ENCODE measurements at places on chromosomes 5 and 9.

- no peak for DNase-seq
These were observed at the start of gene FOXE1 for GRCh38 chr9:97853056-97853843. Gene FOXE1 (plus strand): TSS chr9:97853226. CDS start chr9:97853915, 689 bp downstream.

GRCh38 chr5:165139721-165140120 is 1634.3 kb downstream of the MAT2B start:
- DNase-seq, result no peak

- DNase-seq, result peak; percentile 70
These were observed 197.2 kb downstream of the NXNL2 start for GRCh38 chr9:88732128-88732527.

GRCh38 chr5:16712178-16712577 is 95.4 kb upstream of the RETREG1 start:
- no peak for DNase-seq

DNA sequence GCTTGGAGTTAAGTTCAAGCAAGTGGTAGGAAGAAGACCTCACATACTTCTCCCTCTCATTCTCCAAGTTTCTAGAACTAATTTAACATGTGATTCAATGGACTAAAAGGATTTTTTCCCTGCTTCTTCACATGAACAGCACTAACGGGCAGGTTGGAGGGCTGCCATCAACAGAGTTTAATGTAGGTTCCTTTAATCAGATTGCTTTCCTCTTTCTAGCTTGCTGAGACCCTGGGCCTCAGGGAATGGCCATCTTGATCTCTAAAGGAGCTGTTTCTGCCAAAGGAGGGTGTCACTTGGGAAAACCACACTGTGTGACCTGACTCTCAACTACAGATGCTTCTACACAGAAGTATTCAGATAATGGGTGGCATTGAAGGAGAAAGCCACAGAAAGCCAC is 223.3 kb downstream of the PIK3R1 start:
- DNase-seq, result no peak

GRCh38 chr9:85137696-85138095 is 468.2 kb downstream of the NTRK2 start:
- no peak for DNase-seq

- DNase-seq, result peak; percentile 77
These were observed 10.9 kb downstream of the CXXC5 start for GRCh38 chr5:139658928-139659667.

- DNase-seq, result no peak
These were observed 30.1 kb upstream of the SNX24 start for GRCh38 chr5:122815218-122815767.

DNA sequence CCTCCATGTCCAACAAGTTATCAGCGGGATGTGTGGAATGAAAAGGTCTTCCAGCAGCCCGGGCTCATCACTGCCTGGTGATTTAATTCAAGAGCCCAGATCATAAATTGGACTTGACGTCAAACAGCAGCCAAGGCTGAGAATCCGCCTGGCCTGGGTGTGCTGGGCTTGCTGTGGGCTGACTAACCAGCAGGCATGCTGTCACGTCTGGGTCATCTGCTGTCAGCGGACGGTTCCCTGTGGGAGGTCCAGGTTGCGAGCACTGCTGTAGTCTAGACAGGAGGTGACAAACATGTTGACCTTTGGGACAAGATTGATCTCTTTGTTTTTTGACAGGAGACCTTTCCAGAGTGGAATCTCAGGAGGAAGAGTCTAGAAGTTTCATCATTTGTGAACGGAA is 289.7 kb downstream of the OSTF1 start:
- no peak for DNase-seq

DNA sequence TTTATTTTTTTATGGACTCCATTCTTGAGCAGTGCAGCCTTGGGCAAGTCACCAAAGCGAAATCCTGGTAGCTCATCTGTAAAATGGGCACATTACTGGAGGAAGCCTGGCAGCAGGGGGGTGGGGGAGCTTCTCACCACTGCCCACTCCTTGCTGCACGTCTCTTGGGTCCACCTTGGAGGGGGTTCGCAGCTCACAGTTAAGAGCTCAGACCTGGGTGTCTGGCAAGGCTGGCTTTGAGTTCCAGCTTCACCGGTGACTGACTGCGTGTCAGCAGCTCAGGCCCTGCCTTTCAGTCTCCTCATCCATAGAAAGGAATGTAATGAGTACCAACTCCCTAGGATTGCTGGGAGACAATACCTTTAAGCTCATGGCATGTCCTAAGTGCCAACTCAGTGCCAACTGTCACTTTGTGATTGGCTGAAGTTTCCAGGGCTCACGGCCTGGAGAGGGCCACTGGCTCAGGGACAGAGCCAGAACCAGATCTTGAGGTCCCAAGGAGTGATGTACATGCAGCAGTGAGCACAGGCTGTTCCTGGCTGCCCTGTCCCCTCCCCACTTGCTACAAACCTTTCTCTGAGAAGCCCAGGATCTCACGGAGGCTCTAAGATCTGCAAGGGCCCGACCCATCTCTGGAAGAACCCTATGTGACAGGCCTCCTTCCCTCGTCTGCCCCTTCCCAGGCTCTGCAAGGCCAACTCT is 72.9 kb downstream of the C9orf50 start:
- DNase-seq, result no peak

- peak; percentile 76 for DNase-seq
These were observed 36.5 kb downstream of the CFAP95 start for GRCh38 chr9:69857131-69857530.

GRCh38 chr9:76521244-76521681 is 62.3 kb downstream of the GCNT1 start:
- DNase-seq, result no peak

GRCh38 chr5:180208435-180209081 is 453 bp downstream of the RASGEF1C start:
- DNase-seq, result no peak

GRCh38 chr9:75176037-75176436 is 87.7 kb downstream of the OSTF1 start:
- DNase-seq, result no peak

DNA sequence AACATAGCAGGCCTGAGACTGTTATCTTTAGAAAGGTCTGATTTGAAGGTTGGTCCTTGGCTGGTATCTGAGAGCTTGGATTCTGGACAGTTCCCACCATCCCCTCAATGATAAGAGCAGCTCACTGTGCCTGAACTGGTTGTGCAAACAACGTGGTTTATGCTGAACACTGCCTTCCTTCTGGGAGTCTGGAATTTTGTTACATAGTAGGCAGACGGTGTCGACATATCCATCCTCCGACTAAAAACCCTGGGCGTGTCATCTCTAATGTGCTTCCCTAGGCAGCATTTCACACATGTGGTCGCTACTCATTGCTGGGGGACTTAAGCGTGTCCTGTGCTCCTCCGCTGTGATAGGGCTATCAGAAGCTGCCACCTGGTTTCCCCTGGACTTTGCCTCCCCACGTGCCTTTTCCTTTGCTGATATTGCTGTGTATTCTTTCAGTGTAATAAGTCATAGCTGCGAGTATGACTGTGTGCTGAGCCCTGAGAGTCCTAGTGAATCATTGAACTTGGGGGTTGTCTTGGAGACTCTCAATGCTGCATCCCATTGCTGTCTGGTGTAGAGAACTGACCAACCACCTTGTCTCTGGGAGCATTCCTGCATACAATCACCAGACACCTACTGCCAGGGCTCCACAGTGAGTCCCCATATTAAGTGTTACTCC is 119.1 kb upstream of the TBC1D2 start:
- DNase-seq, result peak; percentile 96

- no peak for DNase-seq
These were observed 305.4 kb upstream of the KIF2A start for GRCh38 chr5:62000646-62001045.

- DNase-seq, result no peak
These were observed 1.8 kb upstream of the PAXX start for GRCh38 chr9:136990242-136990911.

DNA sequence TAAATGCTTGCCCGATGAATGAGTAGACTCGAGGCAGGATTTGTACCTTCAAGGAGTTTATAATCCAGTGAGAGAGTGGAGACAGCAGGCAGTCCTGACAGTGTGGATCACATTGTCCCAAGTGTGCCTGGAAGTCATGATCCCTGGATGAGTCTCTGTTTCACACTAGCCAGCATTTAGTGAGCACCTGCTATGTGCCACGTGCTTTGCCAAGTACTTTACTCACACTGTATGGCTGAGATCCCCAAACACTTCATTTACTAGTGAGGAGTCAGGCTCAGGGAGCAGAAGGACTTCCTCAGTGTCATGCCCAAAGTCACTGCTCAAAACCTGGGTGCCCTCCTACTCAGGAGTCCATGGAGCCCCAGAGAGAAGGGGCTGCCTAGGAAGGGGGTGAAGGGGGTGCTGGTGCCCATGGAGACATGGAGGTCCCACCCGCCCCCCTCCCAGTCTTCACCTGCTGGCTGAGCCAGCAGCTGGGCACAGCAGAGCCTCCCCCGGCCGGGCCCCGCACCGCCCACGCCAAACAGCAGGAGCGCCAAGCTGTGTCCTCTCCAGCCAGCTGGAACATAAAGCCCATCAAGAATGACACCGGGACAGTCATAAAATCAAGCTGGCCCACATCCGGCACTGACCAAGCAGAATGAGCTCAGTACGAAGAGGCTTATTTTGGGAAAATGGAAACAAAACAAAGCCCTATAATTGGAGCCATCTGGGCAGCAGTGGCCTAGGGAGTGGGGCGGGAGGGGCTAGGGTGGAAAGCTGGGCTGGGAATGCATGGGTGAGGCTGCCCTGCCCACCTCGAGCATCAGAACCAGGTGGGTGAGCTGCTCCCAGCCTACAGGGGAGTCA is 10.6 kb downstream of the LAMC3 start:
- DNase-seq, result no peak

GRCh38 chr5:107153283-107153682 is 517.5 kb downstream of the EFNA5 start:
- DNase-seq, result no peak

- no peak for DNase-seq
These were observed 68.4 kb downstream of the PDZD2 start for GRCh38 chr5:31707329-31707728.

GRCh38 chr5:64834037-64834436 is 65.3 kb downstream of the CWC27 start:
- peak; percentile 44 for DNase-seq

GRCh38 chr5:173568128-173568527 is 48.3 kb downstream of the BOD1 start:
- DNase-seq, result no peak

- no peak for DNase-seq
These were observed 61.8 kb downstream of the ELAVL2 start for GRCh38 chr9:23764219-23764618.

DNA sequence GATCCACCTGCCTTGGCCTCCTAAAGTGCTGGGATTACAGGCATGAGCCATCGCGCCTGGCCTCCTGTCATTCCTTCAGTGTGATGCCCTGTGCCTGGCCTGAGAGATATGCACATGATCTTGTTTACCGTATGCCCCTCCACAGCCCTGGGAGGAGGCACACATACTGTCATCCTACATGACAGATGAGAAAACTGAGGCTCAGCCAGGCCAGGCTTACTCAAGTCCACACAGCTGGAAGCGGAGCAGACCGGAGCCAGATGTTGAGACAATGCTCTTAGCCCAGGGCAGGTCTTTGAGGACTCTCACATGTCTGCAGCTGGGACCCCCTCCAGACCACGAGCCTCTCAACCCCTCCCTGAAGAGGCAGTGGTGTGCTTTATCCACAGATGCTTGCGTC is 38.7 kb upstream of the SH3PXD2B start:
- DNase-seq, result no peak

- no peak for DNase-seq
These were observed 837 bp downstream of the PCDHB2 start for GRCh38 chr5:141095263-141095641.

GRCh38 chr5:73274881-73275663 is 102.1 kb downstream of the TMEM174 start:
- peak; percentile 13 for DNase-seq

DNA sequence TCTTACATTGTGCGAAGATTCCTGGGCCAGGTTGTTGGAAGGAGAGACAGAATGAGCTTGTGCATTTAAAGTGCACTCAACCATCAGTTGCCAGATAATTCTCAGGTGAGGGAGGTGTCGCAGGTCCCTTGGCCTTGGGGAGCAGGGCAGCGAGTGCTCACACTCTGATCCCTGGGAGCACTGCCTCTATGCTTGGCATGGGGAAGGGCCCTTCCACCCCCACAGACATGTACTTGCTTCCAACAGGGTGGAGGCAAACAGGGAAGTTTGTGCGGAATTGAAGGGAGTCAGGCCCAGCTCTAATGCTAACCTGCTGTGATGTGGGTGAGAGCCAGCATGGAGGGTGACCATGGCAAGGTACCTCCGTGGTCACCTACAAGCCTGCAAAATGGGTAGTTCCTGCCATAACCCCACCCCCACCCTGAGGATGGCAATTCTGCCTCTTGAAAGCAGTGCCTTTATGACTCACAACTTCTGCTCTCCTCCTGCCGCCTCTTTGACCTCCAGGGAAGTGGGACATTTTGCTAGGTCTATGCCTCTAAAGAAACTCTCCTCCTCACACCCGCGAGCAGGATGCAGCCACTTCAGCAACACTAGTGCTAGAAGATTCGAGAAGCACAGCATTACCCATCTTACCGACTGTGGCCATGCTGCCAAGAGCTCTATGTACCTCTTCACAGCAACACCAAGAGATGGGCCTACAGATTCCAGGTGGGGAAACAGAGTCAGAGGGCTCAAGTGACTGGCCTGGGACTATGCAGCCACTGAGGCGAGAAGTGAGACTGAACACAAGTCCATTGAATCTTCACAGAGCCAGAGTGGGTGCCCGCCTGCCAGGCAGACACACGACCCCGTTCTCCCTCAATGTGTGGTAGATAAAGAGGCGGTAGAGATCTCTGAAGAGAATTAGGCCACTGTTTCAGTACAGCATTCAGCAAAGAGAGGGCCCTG is 22.1 kb upstream of the SLC25A51 start:
- no peak for DNase-seq

DNA sequence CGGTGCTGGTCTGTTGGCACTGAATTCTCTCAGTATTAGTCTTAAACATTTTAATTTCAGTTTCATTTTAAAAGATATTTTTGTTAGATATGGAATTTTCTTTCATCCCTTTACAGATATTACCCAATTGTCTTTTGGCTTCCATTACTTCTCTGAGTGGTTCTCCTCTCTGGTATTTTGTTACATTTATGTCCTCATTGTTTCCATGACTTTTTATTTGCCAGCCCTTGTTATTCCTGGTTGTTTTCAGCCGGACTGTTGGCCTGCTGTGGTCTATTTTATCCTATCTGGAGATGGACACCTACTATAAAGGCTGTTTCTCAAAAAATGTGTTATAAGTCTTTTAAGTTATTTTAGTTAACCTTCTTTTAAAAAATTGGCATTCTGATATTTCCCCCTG is 117.2 kb downstream of the ARHGEF28 start:
- DNase-seq, result no peak

DNA sequence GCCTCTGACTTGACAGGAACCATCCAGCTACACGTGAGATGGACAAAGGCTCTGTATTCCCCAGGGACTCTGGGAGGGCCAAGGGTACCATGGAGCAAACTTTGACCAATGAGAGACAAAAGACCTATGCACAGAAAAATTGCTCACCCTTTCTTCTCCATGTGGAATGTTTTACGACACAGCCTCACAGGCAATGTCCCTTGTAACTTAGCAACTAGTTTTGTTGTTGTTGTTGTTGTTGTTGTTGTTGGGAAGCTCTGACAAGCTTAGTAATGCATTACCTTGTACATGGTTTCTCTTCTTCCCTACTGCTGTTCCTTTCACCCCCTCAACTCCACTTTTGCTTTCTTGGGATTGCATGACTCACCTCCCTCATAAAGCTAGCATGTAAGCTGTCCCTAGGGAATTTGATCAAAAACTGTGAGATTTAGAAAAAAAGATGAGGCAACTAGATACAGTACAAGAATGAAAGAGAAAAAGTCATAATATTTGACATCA is 550.9 kb downstream of the RAB3C start:
- DNase-seq, result peak; percentile 91

GRCh38 chr9:122202111-122202510 is 26.6 kb downstream of the LHX6 start:
- no peak for DNase-seq
